HCT116 (cell line): ENCODE measurements at places on chromosomes 1 and 21. TPM values are rescaled to one million over a fixed set of nuclear protein-coding genes. Genes with fewer than 3 reads are reported as not detected.

DNA sequence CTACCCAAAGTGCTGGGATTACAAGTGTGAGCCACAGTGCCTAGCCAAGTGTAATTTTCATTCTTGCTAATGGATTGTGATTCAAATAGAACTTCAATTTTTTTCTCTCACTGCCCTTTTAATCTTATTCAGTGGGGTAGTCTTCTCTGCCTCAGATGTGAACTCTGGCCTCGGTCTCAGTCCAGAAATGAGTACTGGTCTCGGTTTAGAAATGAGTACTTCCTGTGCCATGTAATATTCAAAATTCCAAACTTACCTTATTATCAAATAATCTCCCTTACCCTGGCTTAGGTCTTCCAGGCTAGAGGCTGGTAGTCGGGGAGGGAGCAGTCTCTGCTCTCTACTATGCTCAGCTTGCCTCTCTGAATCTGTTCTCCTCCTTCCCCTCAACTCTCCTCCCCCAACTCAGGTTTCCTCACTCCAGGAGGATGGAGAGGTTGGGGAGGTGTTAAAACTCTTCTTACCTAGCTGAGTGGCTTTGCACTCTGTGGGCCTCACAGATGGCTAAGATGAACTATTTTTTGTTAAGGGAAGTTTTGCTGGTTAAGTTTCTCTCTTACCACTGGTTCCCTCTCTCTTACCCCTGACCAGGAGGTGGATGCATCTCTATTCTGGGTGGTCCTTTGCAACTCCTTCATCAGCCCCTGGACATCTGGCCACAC, 4.8 kb upstream of the SLAMF9 start:
- no peak for DNase-seq

GRCh38 chr1:197180252-197180878, 33.9 kb upstream of the ASPM start:
- DNase-seq: no peak

- DNase-seq: no peak
Observed at GRCh38 chr1:28111157-28111556, 22.7 kb upstream of the EYA3 start.

- DNase-seq: peak; percentile 63
Observed at GRCh38 chr1:67970088-67970487, 80.3 kb downstream of the DIRAS3 start.

DNA sequence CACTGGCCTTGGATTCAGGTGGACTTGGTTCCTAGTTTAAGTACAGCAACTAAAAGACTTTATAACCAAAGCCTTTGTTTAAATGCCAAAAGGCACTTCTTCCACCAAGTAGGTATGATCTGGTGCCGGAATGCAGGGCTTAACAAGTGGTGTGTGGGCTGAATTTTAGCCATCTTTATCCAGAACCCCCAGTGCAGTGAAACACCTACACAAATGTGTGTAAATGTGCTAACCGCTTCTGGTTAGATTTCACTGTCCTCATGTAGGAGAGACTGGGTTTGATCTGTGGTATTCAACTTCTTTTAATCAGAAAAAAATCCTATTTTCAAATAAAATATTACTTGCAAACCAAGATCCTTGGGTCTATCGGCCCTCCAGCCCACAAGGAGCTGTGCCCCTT, 10.3 kb downstream of the SLAMF1 start:
- no peak for DNase-seq

VANGL2 gene
- 1.1 TPM for total RNA-seq

PIP5K1A gene
- 75.4 TPM for total RNA-seq

DDAH1 gene
- 16.6 TPM for total RNA-seq

TCEA3 gene
- total RNA-seq: 3.7 TPM
